ENCODE measurements at places on chromosomes 7 and 10.

DNA sequence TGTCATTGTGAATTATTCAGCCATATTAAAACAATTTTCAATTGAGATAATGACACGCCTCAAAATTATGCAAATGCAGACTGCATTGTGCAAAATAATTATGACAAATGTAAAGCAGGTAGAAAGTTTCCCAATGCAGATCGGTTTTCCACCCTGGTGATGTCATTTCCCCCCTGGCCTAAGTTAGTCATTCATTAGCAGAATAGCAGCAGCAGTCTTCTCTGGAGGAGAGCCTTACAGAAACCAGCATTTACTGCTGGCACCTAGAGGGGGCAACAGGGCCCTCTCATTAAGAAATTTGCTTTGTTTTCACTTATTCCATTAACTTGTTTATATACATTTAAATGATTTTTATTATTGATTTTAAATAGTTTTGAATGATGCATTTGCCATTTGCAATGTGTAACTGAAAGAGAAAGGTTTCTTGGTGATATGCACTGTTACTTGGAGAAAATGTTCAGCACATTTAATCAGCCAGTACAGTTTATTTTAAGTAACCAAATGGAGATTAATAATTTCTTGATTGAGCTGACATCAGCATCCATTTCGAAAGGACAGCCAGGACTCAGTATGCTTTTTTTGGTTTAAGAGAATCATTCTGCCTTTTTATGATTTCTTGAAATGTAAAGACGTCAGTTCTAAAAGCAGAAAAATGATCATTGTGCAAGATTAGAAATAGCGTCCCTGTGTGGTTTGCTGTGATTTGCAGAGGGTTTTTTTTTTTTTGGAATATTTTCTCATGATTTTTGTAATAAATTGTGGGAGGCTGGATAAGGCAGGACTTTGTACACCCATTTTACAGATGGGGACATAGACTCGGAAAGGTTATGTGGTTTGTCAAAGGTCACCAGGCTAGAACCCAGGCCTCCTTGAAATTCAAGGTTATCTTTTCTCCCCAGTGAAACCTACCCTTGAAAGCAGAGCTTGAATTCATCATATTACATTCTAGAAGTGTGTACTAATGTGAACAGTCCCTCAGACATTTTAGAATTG is 3.5 kb downstream of the ARID5B start:
- no peak for DNase-seq

GRCh38 chr7:38594949-38595348 is 36.2 kb downstream of the AMPH start:
- DNase-seq, result no peak

- no peak for DNase-seq
Observed at GRCh38 chr7:44223362-44224079, 22.7 kb downstream of the YKT6 start.

DNA sequence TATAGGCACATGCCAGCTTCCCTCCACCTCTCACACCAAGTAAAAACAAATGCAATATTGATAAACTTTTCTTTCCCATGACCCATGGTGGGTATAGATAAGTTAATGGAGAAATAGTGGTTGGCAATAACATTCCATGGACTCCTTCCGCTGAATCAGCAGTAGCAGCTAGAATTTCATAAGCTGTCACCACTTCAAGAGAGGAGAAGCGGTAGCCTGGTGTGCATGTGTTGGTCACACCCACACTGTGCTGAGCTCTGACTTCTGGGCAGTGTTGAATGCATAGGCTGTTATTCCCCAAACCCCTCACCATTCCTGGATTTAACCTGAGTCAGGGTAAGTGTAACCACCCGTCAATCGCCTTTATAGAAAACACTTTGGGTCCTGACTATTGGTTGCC is 32.5 kb upstream of the BMPER start:
- DNase-seq, result no peak

DNA sequence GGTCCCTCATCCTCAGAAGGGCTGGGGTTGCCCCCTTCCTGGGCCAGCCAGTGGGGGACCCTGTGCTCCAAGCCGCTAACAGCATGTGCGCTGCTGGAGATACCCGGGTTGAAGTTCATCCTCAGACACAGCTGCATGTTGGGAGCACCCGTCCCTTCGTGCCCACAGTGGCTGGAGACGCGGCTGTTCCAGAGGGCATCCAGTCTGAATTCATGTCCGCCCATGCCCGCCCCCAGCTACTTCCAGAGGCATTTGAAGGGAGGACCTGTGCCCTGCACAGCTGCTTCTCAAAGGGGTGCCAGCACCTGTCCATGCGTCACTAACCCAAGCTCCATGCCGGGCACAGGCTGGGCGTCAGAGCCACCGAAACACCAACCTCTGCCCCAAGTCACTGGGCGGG is 68.1 kb upstream of the ADGRA1 start:
- DNase-seq, result no peak

- no peak for DNase-seq
Observed at GRCh38 chr7:5463031-5463430, 39.4 kb upstream of the TNRC18 start.

GRCh38 chr7:77797734-77798393 is 370 bp downstream of the TMEM60 start:
- no peak for DNase-seq

DNA sequence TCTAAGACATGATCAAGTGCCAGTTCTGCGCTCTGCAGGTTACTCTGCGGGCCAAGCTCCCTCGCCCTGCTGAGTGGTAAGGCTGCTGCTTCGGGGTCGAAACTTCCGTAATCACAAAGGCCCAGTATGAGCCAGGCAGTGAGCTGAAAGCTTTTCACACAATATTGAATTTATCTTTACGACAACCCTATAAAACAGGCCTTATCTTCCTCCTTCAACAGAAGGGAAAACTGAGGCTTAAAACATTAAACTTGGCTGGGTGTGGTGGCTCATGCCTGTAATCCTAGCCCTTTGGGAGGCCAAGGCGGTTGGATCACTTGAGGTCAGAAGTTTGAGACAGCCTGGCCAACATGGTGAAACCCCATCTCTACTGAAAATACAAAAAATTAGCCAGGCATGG is 83.3 kb downstream of the FAM107B start:
- no peak for DNase-seq

- DNase-seq, result no peak
Observed at GRCh38 chr7:6379886-6380285, 67.9 kb downstream of the DAGLB start.

GRCh38 chr7:83652481-83652880 is 3.5 kb upstream of the SEMA3E start:
- DNase-seq, result no peak

DNA sequence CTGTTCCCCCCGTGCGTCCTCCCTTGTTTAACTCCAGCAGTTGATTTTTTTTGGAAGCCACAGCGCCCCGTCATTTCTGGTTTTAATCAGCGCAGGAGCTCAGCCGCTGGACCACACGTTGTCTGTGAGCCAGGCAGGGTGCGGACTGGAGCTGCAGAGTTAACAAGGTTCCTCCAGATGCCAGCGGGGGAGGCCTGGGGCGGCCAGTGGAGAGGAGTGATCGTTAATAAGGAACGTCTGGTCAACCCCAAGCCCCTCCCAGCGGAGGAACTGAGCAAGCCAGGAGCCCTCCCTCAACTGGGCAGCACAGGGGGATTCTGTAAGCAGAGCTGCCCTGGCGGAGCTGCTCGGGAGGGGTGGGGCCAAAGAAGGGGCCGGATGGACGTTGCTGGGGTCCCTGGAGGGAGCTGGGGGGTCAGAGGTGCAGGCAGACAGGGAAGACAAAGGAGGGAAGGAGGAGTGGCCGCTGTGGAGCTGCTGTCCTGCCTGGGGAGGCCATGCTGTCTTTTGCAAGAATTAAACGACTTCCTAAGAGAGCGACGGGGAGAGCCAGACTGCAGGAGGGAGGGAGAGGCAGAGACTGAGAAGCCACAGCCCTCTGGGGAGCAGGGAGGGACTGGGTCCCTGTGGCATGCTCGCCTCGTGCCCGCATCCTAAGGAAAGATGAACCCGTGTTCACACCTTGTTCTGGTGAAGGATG is 537.1 kb upstream of the FOXK1 start:
- DNase-seq, result no peak

DNA sequence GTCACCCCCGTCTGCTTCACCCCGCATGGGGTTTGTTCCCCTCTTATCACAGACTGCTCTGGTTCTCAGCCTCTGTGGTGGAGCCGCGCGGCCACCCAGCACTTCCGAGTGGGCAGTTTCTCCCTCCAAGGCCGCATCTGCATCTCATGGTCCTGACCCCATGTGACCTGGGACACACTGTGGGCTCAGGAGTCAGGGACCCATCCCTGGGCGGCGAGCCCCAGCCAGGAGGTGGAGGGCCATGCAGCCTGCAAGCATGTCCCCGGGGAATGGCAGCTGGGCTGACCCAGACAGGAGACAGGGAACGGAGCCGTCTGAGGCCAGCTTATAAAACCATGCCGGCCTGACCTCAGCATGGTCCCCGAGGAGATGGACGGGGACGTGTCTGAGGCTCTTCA is 25.2 kb upstream of the TTYH3 start:
- DNase-seq, result no peak

DNA sequence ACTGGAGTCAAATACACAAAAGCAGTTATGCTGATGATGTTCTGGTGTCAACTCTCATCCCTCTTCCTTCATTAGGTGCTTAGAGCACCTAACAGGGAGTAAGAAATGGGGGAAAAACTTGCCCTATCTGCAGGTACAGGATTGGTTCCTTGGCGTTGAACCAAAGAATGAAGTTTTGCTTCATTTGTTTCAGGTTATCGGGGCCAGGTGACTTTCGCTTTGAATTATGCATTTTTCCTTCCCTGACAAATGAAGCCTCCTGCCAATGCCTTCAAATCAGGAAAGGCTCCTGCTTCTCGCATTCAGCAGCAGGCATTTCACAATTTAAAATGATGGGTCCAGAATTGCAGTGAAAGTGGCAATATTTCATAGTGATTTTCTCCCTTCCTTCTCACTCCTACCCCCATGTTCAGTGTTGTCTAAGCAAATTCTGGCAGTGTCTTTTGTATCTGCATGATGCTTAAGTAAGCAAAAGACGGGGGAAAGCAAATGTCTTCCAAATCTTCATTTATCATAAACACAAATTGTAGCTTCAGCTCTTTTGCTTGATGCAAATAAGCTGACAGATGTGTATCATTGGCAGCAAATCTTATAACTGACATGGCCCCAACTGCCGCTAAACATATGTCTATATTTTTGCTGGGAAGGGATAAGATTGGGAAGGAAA is 29.4 kb downstream of the DNAJB9 start:
- no peak for DNase-seq

- no peak for DNase-seq
Observed at GRCh38 chr10:97185326-97186058, at the start of gene SLIT1. SLIT1 (minus strand) TSS chr10:97185959; CDS start chr10:97185674, 285 bp downstream.

- no peak for DNase-seq
Observed at GRCh38 chr10:4391683-4392082, 434.3 kb upstream of the AKR1E2 start.

GRCh38 chr7:132464740-132465139 is 111.5 kb downstream of the PLXNA4 start:
- DNase-seq, result no peak

GRCh38 chr10:98394851-98395440 is 20.0 kb downstream of the PYROXD2 start:
- no peak for DNase-seq

DNA sequence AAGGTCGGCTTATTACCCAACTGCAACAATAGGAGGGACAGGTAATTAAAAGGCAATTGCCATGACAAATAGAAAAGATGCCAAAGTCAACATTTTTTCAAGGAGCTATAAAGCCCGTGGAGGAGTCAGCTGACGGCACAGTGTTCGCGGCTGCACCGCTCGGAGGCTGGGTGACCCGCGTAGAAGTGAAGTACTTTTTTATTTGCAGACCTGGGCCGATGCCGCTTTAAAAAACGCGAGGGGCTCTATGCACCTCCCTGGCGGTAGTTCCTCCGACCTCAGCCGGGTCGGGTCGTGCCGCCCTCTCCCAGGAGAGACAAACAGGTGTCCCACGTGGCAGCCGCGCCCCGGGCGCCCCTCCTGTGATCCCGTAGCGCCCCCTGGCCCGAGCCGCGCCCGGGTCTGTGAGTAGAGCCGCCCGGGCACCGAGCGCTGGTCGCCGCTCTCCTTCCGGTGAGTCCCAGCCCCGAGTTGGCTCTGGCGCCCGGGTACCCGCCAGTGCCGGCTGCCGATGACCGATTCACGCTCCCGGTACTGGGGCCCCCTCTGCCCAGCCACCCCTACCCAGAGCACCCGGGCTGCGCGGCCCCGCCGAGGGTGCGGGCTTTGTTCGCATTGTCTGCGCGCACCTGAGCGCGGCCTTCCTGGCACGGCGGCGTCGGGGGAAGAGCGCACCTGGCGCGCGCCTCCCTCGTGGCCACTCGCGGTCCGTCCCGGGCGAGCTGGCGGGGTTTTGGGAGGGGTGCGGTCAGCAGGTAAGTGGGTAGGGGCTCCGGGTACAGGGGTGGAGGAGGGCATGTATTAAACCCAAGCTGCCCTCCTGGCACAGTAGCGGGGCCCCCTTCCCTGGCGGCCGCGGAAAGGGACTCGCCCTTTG is at the start of gene VWA2:
Gene VWA2 (plus strand): TSS at position 138 of the 877 bp plus-strand sequence. CDS start 9,460 bp downstream, outside the sequence.
- DNase-seq, result no peak

GRCh38 chr10:102421757-102422512 is 1.3 kb downstream of the FBXL15 start:
- no peak for DNase-seq

DNA sequence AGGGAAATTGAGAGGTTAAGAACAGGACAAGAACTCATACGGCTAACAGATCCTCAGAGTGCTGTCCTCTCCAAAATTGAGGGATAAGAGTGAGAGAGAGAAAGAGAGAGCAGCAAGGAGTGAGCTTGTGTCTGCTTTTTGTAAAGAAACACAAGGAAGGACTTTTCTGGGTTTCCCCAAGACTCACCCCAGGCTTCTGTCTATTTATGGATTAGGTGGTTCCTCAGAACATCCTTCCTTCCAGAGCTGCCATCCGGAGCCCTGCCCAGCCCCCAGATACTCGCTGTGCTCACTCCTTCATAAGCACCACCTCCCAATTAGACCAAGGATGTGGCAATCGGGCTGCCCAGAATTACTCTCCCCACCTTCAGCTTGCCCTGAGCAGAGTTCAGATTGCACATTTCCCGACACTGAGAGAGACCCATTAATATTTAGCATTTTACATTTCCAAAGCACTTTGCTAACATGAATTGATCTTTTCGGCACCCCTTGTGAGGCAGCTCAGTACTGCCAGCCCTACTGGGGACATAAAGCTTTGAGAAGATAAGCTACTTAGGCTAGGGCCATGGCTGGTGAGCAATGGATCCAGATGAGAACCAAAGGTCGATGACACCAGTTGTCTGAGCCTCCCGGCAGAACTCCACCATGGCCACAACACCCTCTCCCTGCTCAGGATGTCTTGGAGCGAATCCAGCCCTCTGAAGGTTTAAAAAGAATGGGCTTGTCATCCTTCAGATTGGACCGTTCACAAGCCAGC is 19.2 kb upstream of the R3HCC1L start:
- DNase-seq, result no peak
